ENCODE measurements at places on chromosomes 16 and 17.

DNA sequence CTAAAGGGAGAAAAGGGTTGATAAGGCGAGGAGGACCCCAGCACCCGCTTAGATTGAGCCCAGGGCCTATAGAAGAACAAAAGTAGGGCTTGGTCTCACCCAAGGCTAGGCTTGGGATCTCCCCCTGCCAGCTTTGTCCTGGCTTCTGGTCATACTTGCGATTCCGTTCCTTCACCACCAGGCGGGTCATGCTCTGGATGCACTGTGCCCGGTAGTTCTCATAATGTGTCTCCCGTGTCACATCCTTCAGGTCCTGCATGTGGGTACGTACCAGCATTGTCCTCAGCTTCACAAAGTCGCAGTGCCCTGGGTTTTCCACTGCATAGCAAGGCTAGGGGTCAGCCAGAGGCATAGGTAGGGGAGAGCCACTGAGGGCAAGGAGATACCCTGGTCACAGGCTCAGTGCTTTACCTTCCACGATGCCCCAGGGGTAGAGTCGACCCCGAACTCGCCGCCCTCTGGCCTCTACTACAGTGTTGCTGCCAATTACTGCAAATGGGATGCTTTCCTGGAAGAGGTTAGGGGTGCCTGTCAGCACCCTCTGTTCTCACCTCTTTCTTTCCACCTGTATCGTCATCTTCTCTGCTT, 6.5 kb upstream of the MTMR4 start:
- DNase-seq: no peak

GRCh38 chr16:4324492-4325252, 8.8 kb downstream of the GLIS2 start:
- no peak for DNase-seq

GRCh38 chr16:4624827-4625559, 367 bp downstream of the MGRN1 start:
- DNase-seq: no peak

DNA sequence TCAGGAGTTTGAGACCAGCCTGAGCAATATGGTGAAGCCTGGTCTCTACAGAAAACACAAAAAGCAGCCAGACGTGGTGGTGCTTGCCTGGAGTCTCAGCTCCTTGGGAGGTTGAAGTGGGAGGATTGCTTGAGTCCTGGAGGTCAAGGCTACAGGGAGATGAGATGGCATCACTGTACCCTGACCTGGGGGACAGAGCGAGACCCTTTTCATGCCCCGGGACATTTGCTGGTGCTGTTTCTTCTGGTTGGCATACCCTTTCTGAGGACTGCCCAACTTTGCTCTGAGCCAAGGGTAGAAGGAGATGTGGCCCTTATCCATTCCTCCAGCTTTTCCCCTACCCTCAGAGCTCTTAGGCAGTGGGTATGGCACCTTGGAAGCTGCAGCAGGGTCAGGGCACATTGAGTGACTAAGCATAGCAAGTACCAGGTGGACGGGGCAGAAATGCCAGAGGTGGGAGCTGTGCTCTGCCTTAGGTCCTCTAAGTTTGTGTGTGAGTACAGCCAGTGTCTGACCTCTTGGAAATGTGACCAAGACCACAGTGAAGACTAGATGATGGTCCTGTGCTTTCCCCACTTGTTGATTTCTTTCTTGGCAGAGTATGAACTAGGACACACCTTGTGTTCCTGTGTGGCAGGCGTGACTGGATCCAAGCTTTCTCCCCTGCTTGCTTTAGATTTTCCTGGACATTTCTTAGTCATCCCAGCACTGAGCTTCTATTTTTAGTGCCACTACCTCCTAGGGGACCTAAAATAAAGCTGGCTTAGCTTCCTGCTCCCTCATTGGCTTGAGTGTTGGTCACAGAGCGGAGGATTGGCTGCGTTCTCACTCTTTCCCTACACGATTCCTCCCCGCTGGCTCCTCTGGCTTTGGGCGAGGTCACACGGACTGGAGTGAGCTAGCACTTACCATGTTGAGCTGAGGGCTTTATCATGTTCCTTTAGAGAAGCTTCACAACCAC, 9.9 kb upstream of the EDC4 start:
- DNase-seq: no peak

DNA sequence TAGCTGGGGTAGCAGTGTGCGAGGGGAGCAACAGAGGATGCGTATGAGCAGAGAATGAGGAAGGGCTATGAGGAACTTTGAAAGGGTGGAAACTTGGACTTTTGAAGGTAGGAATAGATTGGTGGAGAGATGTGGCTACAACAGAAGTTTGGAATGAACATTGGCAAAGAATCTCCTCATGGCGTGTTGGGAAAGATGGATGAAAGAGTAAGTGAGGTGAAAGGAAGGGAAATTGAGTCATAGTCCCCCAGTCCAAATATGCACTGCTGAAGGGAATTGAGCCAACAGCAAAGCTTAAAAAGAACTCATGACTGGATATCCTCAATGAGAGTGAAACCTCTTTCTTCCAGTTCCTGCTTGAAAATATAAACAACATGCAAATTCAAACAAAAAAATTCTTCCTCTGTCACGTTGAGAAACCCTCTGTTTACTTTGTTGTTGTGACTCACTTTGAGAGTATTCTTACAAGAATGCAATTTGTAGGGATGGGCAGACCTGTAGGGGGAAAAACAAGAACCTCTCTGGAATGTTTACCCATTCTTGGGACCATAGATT, 313.2 kb upstream of the KCNJ16 start:
- no peak for DNase-seq

DNA sequence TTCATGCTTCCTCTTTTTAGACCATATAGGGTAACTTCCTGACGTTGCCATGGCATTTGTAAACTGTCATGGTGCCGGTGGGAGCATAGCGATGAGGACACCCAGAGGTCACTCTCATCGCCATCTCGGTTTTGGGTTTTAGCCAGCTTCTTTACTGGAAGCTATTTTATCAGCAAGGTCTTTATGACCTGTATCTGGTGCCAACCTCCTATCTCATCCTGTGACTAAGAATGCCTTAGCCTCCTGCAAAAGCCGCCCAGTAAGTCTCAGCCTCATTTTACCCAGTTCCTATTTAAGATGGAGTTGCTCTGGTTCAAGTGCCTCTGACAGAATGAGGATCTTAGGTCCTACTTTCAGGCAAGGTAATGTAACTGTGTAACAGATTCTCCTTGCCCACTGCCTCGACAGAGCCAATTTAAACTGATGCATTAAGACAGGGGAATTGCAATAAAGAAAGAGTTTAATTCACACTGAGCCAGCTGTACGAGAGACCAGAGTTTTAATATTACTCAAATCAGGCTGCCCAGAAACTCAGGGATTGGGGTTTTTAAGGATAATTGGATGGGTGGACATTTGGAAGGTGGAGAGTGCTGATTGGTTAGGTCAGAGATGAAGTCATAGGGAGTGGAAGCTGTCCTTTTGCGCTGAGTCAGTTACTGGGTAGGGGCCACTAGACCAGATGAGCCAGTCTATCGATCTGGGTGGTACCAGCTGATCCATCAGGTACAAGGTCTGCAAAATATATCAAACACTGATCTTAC, 59.9 kb upstream of the ATF7IP2 start:
- no peak for DNase-seq

- no peak for DNase-seq
These were observed 239.8 kb downstream of the SEC14L1 start for GRCh38 chr17:77380395-77381184.

- no peak for DNase-seq
These were observed 660.9 kb downstream of the MAF start for GRCh38 chr16:78939597-78939996.
